ENCODE measurements at places on chromosomes 3 and 15. TPM values are rescaled to one million over a fixed set of nuclear protein-coding genes. Genes with fewer than 3 reads are reported as not detected.
A peak's percentile ranks its signal among the peaks of the same experiment; 100 is the strongest.

Gene GPR156
- 0.39 TPM for total RNA-seq

Gene LRRC49
- 4.7 TPM for total RNA-seq

Gene SPINK8
- not detected for total RNA-seq

DNA sequence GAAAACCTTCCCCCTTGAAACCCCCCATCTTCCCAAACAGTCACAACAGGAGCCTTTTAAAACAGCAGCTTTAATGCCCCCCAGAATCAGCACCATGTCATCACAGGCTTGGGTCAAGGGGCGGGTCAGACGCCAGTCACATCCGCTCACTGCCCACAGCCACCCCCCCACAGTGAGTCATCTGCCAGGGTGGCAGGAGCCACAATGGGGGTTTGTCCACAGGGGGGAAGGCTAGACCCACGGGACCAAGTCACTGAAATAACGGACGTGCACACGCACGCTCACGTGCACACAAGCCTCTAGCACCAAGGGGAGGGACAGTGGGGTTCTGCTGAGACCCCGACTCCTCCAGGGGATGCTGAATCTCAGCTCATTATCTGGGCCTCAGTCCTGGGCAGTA, 441 bp upstream of the UCN2 start:
- no peaks in the 10 kb centered on the region for H3K27me3 ChIP-seq
- peaks cover 71% of the 10 kb centered on the region for H3K4me1 ChIP-seq
- peak; percentile 57 for DNase-seq

- no peaks in the 10 kb centered on the region for H3K36me3 ChIP-seq
- H3K27ac ChIP-seq = no peak overlapping the region
- no peaks in the 10 kb centered on the region for H3K4me1 ChIP-seq
- H3K4me3 ChIP-seq = no peak overlapping the region
These were observed 405.9 kb upstream of the ZNF385D start for GRCh38 chr3:22156868-22157267.

DNA sequence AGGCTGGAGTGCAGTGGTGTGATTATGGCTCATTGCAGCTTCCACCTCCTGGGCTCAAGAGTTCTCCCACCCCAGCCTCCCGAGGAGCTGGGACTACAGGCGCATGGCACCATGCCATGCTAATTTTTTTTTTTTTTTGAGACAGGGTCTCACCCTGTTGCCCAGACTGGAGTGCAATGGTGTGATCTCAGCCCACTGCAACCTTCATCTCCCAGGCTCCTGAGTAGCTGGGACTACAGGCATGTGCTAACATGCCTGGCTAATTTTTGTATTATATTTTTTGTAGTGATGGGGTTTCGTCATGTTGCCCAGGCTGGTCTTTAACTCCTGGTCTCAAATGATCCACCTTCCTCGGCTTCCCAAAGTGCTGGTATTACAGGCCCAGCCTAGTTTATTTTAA, 4.0 kb downstream of the TEX9 start:
- no peaks in the 10 kb centered on the region for H3K27me3 ChIP-seq
- H3K4me3 ChIP-seq = no peak overlapping the region
- H3K27ac ChIP-seq = no peak overlapping the region
- DNase-seq = no peak
- peaks cover 6% of the 10 kb centered on the region for H3K4me1 ChIP-seq

- no peaks in the 10 kb centered on the region for H3K36me3 ChIP-seq
- H3K4me3 ChIP-seq = no peak overlapping the region
- H3K4me1 ChIP-seq = no peaks in the 10 kb centered on the region
- no peak overlapping the region for H3K27ac ChIP-seq
These were observed 8.4 kb upstream of the ANP32A start for GRCh38 chr15:68829068-68829467.

DNA sequence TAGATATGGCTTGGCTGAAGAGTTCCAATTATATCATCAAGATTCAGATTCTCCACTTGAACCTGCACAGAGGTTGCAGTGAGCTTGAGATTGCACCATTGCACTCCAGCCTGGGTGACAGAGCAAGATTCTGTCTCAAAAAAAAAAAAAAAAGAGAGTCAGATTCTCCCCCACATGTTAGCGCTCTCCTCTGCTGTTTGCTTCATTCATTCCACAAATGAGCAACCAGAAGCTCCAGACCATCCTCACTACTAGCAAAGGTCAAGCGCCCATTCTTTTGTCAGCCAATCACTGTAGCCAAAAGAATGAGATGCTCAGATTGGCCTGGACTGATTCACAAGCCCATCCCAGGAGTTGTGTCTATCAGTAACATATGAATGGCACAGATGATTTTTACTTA, 28.4 kb upstream of the TCF12 start:
- H3K4me3 ChIP-seq = no peak overlapping the region
- H3K27me3 ChIP-seq = no peaks in the 10 kb centered on the region
- peaks cover 11% of the 10 kb centered on the region for H3K4me1 ChIP-seq
- no peak overlapping the region for H3K27ac ChIP-seq

DNA sequence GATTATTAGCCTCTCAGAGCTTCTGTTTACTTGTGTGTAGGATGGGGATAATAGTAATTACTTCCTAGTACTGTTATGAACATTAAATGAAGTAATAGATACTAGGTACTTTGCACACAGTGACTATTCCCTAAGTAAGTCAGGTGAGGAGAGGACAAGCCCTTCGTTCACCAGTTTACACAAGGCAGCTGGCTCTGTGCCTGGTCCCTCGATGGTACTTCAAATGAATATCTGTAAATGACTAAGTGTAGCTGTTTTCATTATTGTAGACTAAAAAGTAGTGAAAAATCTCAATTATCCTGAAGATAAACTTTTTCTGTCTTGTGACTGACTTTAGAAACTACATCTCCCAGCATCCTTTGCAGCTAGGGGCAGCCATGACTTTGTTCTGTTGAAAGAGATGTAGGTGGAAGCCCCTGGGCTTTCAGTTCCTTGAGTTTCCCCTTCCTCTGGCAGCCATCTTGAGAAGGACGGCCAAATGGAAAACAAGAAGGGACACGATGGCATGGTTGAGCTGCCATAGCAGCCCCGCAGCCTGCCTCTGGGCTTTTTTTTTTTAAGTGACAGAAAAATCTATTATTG, 11.7 kb upstream of the WNT7A start:
- H3K36me3 ChIP-seq = no peaks in the 10 kb centered on the region
- H3K27ac ChIP-seq = no peak overlapping the region

GRCh38 chr3:51955175-51955892, at the start of gene GPR62:
Gene GPR62 (plus strand): TSS chr3:51955381. CDS start chr3:51955653, 272 bp downstream.
- peaks cover 4% of the 10 kb centered on the region for H3K36me3 ChIP-seq
- peak within 1 kb of the TSS; percentile 39 for H3K4me3 ChIP-seq
- H3K4me1 ChIP-seq = peaks cover 9% of the 10 kb centered on the region
- peaks cover 8% of the 10 kb centered on the region for H3K27me3 ChIP-seq

GRCh38 chr3:172256101-172256734, 192.0 kb downstream of the GHSR start:
- H3K4me1 ChIP-seq = peaks cover 38% of the 10 kb centered on the region
- H3K27ac ChIP-seq = peak overlapping the region; percentile 23
- no peak overlapping the region for H3K4me3 ChIP-seq

- H3K4me3 ChIP-seq = no peak overlapping the region
- no peaks in the 10 kb centered on the region for H3K27me3 ChIP-seq
- H3K4me1 ChIP-seq = no peaks in the 10 kb centered on the region
These were observed 113.1 kb downstream of the STAG1 start for GRCh38 chr3:136639069-136639468.

Measured in astrocyte (in vitro differentiated cells and primary cell).